ENCODE measurements at places on chromosomes 11 and 22.

- DNase-seq: no peak
Observed at GRCh38 chr22:26822313-26822712, 164.9 kb downstream of the MIAT start.

DNA sequence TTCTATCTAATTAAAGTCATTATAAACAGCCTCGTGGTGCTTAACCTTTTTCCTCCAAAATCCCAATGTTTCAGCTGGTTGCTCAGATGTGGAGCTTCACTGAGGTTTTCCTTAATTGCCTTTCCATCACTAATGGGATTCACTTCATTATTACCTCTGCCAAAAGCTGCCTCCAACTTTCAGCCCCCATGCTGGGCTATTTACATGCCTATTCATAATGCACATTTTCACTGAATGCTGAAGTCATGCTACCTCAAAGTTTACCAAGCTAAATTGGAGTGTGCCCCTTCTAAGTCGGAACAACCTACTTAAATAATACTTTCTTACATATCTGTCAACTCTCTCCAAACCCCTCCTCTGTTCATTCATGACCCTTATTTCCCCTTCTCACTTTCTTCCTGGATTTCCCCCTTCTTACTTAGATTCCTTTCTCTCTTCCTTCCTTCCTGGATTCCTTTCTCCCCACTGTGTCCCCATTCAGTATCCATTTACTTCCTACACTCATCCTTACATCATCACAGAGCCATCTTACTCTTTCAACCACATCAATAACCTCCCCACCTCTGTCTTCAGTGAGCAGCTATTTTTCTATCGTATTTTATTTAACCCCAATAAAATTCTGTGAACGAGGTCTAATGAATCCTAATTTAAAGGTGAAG lies 887.3 kb upstream of the TENM4 start:
- DNase-seq: no peak

GRCh38 chr11:16992846-16993245 lies 21.4 kb downstream of the PLEKHA7 start:
- no peak for DNase-seq

GRCh38 chr22:48241658-48242057 lies 1479.2 kb downstream of the TBC1D22A start:
- no peak for DNase-seq

DNA sequence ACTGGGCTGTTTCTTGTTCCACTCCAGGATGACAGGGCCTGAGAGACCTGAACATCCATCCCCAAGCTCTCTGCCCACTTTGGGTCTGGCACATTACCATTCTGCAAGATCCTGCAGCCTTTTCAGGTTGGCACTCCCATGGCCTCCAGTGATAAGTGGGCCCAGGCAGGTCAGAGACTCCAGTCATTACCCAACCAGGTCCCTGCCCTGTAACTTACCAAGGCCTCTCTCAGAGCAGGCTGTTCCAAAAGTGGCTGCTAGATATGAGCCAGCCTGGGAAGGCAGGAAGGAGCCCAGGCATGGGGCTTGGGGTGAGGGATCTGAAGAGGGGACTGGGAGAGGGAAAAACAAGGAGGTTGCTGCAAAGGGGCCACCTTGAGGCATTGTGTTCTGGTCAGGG lies 35.9 kb downstream of the KCNQ1OT1 start:
- no peak for DNase-seq

- no peak for DNase-seq
Observed at GRCh38 chr11:3010004-3010403, 17.9 kb upstream of the NAP1L4 start.

GRCh38 chr11:134258577-134258976 lies 5.2 kb downstream of the ACAD8 start:
- DNase-seq: no peak

DNA sequence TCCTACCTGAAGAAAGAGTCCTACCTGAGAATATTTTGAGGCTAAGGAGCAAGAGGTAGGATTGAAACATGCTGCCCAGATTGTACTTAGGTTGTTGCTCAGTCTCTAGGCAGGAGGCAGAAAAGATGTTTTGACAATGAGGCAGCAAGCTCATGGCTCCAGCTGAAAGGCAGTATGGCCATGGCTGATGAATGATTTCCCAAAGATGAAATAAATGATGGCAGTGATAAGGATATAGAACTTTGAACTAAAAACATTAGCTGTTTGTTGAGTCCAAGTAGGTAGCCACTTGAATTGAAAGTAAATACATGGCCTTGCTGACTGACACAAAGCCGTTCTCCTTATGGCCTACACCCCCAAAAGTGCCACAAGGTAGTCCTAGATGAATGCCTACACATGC lies 6.8 kb upstream of the NEU3 start:
- no peak for DNase-seq

Measured in kidney capillary endothelial cell (primary cell).